Esophagus muscularis mucosa (tissue), 4 donors: ENCODE measurements at places on chromosomes 16 and 17. TPM values are rescaled to one million over a fixed set of nuclear protein-coding genes. Genes with fewer than 3 reads are reported as not detected.

GRCh38 chr16:23974223-23974622 lies 138.4 kb downstream of the PRKCB start:
- no peak for DNase-seq
- H3K4me3 ChIP-seq: no peak overlapping the region
- H3K27ac ChIP-seq: no peak overlapping the region
- no peaks in the 10 kb centered on the region for H3K36me3 ChIP-seq
- H3K27me3 ChIP-seq: no peaks in the 10 kb centered on the region
- no peaks in the 10 kb centered on the region for H3K4me1 ChIP-seq

BCAR1 gene
- total RNA-seq: 67.1 TPM

- no peaks in the 10 kb centered on the region for H3K4me1 ChIP-seq
- H3K27me3 ChIP-seq: no peaks in the 10 kb centered on the region
- H3K4me3 ChIP-seq: no peak overlapping the region
- DNase-seq: peak; percentile 53
- no peak overlapping the region for H3K27ac ChIP-seq
- H3K36me3 ChIP-seq: no peaks in the 10 kb centered on the region
These were observed 221.0 kb upstream of the CDH13 start for GRCh38 chr16:82405736-82406135.

SECTM1 gene
- total RNA-seq: 30.6 TPM

- no peaks in the 10 kb centered on the region for H3K27me3 ChIP-seq
- peak; percentile 77 for DNase-seq
- H3K27ac ChIP-seq: no peak overlapping the region
- H3K36me3 ChIP-seq: no peaks in the 10 kb centered on the region
- no peak overlapping the region for H3K4me3 ChIP-seq
- no peaks in the 10 kb centered on the region for H3K4me1 ChIP-seq
These were observed 98.4 kb upstream of the DNAH9 start for GRCh38 chr17:11499881-11500280.
